ENCODE measurements at places on chromosomes 12 and 14.
A peak's percentile ranks its signal among the peaks of the same experiment; 100 is the strongest.

DNA sequence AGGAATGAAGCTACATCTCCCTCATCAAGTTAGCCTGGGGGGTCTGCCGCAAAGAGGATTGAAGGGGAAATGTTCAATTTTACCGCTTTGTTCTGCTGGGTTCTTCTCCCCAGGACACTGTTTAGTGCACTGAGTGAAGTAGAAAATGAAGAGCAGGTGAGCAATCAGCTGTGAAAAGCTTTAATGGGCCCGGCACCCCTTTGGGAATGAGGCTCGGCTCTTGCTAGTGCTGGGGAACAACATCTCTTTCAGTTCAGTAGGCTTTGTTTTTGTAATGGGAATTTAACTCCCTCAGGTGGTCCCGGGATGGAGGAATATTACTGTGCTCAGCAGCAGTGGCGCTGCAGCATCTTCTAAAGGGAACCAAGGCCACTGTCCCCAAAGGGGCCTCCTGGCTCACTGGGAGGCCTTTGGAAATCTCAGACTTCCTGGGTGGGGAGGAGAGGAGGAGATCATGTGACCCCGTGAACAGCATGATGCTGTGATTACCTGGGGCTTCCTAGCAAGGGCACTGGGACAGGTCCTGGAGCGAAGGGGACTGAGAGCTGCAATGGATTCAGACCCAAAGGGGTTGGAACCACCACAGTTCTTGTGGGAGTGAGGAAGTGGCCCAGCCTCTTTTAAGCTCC lies 85.2 kb upstream of the MAX start:
- DNase-seq: no peak

GRCh38 chr12:123468786-123469185 lies 10.8 kb downstream of the SNRNP35 start:
- DNase-seq: no peak

DNA sequence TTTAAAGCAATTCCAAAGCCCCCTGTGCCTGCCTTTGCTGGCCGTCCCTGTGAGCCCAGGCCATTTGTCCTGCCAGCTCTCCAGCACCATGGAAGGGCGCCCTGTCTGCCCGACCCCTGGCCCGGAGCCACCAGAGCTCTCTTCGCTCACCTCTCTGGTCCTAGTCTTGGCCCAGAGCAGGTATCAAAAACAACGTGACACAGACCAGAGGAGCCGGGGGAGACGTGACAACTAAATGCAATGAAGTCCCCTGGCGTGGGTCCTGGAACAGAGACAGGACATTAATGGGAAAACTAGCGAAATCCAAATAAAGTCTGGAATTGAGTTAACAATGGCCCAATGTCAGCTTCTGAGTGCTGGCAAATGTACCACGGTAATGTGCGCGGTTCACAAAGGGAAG lies 83.2 kb upstream of the DIO3 start:
- no peak for DNase-seq

DNA sequence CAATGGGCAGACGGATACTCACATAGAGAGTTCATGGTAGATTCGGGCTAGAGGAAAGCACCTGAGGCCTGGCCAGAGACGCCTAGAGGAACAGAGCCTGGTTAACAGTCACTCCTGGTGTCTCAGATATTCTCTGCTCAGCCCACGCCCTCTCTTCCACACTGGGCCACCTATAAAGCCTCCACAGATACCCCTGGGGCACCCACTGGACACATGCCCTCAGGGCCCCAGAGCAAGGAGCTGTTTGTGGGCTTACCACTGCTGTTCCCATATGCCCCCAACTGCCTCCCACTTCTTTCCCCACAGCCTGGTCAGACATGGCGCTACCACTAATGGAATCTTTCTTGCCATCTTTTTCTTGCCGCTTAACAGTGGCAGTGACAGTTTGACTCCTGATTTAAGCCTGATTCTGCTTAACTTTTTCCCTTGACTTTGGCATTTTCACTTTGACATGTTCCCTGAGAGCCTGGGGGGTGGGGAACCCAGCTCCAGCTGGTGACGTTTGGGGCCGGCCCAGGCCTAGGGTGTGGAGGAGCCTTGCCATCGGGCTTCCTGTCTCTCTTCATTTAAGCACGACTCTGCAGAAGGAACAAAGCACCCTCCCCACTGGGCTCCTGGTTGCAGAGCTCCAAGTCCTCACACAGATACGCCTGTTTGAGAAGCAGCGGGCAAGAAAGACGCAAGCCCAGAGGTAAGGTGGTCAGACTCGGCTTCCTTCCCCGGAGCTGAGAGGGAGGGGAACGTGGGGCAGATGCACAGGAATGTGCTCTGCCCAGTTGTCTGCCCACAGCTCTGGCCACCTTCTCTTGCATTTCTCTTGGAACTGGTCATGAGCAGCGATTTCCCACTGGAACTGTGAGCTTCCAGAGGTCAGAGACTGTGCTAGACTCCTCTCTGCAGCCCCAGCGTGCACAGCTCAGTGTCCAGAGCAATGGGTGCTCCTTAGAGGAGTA lies at the start of gene CD4:
Gene CD4, plus strand, starts transcription at position 557 of the 953 bp plus-strand sequence. CDS start 10,611 bp downstream, outside the sequence.
- peak; percentile 90 for DNase-seq

- DNase-seq: no peak
Observed at GRCh38 chr14:100539766-100540140, 47.5 kb downstream of the BEGAIN start.

DNA sequence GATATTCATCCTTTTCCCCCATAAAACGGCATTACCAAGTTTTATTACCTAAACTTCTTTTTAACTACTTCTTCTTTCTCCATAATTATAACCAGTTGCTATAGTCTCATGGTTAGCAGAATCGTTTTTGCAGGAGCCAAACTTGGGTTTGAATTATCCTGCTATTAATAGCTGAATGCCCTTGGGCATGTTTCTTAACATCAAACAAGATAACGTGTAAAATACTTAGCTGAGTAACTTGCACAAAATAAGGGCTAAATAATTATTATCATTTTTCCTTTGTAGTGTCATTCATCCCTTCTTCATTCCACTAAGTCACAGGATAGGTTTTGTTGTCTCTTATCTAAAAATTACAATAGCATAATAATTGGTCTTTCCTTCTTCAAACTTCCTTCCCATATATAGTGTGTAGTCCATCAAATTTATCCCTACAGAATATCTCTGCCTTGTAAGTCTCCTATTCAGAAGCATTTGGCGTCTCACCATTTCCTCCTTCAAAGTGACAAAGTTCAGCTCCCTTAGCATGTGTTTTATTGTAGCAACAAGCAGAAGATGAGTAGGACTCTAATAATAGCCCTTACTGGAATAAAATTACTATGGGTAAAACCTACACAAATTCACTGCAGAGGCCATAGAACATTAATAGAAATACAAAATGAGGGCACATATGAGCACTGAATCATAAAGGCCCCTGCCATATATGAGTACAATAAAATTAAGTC lies 63.8 kb downstream of the FAR2 start:
- DNase-seq: no peak

- DNase-seq: no peak
Observed at GRCh38 chr14:22106700-22107697, 433.4 kb upstream of the OR4E1 start.

DNA sequence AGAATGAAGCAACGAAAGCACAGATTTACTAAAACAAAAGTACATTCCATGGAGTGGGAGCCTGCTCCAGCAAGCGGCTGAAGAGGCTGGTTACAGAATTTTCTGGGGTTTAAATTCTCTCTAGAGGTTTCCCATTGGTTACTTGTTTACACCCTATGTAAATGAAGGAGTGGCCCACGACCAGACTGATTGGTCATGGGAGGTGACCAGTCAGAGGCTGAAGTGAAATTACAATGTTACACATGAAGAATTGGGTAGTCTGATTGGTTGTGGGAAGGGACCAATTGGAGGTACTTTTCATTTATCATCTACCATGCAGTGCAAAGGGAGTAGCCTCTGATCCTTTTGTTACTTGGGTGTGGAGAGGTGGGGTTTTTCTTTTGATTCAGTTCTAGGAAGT lies 36.2 kb upstream of the APPL2 start:
- DNase-seq: no peak

DNA sequence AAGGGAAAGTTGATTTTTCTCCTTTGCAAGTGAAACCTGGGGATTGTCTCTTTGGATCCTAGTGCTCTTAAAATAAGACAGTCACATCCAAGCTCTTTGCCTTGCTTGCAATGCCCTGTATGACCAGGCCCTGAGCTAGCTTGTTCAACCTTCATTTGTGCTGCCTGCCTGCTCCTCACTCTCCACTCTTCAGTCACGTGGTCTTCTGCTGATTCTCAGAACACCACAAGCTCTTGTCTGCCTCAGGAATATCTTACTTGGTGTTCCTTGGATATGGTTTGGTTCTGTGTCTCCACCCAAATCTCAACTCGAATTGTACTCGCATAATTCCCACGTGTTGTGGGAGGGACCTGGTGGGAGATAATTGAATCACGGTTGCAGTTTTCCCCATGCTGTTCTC lies 318.7 kb downstream of the RMST start:
- DNase-seq: no peak

- peak; percentile 55 for DNase-seq
Observed at GRCh38 chr12:118136559-118137003, 657 bp downstream of the PEBP1 start.

DNA sequence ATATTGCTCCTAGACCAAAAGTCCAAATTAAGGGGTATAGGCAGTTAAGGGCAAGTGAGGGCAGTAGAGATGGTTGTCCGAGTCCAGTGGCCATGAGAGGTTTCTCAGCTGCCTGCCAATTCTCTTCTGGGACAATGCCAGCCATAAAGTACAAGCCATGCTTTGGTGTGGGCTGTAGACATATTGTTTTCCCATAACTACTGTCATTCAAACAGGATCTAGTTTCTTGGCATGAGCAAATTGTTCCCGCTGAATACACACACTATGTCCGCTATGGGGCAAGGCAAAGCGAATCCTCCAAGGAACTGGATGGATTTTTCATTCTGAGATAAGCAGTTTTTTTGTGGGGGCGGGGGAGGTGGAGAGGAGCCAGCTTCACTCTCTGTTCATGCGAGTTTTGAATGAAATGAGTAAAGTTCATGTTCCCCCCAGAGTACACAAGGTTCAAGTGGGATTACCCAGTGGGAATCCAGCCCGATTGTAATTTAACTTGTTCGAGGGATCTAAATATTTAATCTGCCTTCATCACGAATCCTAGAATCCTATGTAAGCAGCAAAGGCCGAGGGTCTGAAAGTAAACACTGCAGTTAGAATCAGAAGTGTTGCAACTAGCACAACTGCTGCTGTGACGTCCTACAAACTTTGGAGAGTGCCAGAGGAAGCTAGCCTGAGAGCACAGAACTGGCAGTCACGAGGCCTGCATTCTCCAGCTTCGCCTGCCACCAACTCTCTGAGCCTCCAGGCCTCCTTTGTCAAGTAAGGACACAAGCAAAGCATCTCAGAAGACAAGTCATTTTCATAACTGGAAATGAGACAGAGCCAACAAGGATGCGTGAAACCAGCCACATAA lies 137.0 kb downstream of the CRADD start:
- DNase-seq: no peak

GRCh38 chr12:48032597-48032996 lies 28.3 kb upstream of the COL2A1 start:
- no peak for DNase-seq

DNA sequence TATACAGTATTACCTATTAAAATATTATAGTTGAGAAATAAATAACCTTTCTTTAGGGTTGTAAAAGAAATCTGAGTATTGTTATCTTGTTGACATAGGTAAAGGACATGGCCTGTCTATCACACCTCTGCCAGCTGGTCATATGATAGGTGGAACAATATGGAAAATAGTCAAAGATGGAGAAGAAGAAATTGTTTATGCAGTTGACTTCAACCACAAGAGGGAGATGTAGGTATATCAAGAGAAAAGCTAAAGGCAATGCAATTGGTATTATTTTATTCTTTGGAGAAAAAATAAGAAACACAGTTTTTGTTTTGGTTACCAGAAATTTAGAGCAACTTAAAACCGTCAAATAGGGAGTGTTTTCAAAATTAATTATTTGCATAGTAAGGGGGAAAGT lies 13.5 kb downstream of the CPSF2 start:
- no peak for DNase-seq

- peak; percentile 69 for DNase-seq
Observed at GRCh38 chr12:47216150-47216677, 136.5 kb upstream of the AMIGO2 start.

GRCh38 chr14:50768680-50769079 lies 62.3 kb downstream of the NIN start:
- DNase-seq: no peak

DNA sequence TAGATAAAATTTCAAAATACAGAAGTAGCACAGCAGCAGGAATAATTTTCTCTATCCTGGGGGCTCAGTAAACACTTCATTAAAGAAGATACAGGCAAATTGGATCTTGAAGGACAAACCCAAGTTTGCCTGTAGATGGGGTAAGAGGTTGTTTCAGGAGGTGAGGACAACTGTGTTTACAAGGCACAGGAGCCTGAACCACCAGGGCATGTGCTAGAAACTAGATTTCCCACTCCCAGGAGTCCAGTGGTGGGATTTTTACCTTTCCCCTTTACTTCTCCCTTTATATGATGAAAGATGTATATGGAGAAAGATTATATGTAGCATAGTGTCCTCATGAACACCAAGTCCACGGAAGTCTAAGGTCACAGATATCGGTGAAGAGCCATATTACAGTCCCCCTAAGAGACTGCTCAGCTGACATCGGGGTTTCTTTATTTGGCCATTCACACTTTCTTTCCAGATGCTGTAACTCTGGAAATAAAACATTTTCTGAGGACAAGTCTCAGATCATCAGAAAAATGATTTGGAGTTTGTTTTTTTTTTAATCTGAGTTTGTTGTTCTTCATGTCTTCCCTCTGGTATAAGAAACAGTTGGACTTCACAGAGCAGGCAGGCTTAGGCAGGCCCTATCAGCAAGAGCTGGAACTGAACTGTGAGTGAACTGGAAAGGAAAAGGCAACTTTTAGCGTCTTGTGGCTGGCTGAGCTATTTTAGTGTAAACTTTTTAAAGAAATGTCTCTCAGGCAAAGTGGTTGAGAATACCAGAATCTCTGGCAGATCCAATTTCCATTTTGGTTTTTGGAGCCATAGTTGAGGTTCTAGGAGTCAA lies 8.0 kb upstream of the EVL start:
- no peak for DNase-seq

- DNase-seq: peak; percentile 96
Observed at GRCh38 chr12:49828133-49829091, at the start of gene NCKAP5L. Gene NCKAP5L, minus strand, starts transcription at chr12:49828413. Its CDS starts 24,369 bp downstream, at chr12:49804044.

DNA sequence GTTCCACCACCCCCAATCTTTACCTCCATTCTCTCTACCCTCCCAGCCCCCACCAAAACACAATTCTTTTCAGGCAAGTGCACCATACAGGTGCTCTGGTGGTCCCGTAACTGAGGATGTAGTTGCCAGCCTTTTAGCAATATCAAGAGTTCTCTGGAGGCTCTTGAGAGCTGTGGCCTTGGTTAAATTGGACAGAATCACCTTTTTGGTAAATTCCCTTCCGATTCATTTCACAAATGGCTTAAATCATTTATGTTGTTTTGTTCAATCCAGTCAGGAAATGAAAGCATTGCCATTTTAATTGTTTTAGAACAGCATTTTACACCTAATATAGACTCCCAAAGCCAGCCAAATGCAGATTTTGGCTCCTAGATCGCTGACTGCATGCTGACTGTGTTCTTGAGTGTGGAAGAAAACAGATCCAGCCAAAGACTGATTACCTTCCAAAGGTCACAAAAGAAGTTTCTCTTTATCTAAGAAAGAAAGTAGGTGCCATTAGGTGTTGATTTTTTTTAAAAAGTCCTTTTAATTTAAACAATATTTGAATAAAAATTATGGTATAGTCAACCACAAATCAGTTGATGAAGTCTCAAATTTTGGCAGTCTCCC lies 25.6 kb downstream of the CRADD start:
- DNase-seq: no peak

Measured in stimulated activated CD4-positive, alpha-beta T cell treated with anti-CD3 and anti-CD28 coated beads, Interleukin-2, amount 100 ng/mL, for 24 hours (primary cell).